ENCODE measurements at places on chromosomes 16 and 17.

DNA sequence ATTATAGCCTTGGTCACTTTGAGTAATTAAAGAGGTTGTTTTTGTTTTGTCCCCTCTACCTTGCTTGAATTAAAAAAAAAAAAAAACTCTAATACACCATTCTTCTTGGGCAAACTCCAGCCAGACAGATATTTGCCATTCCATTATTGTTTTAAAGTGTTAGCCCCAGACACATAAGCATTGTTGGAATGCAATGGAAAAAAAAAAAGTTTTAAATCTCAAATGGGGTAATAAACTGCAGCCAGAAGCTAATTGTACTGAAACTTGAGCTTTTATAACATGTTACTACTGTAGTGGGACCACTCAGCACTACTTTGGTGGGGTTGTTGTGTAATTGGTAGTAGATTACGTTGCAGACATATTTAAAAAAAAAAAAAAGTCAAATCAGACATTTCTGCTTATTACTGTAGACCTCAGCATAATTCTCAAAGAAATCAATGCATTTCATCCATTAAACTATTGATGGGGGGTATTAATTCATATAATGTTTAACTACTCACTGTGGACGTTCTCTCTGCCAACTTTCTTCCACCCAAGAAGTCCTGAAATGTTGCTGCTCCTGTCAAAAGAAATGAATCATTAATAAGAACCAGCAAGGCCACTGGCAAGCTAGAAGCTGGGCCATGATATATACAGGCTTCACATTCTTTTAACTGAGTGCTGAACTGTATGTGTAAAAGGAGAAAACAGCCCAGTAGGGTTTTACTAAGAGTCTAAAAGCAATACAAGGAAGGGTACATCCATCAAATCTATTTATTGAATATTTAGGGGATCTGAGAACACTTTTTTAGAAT, 626.6 kb upstream of the SOX9 start:
- DNase-seq = no peak

DNA sequence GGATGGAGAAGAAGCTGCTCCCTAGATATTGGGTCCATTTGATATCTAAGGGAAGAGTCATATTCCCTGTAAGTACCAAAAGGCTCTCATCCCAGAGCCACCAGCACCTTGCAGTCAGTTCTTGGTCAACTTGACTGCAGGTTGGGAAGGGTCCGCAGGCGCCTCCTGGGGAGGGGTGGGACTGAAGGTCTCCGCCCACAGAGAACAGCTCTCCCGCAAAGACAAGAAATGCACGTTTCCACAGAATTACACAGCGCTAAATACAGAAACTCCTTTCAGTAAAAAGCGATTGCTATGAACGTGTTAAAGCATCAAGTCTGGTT, 864 bp upstream of the CTCF start:
- no peak for DNase-seq

DNA sequence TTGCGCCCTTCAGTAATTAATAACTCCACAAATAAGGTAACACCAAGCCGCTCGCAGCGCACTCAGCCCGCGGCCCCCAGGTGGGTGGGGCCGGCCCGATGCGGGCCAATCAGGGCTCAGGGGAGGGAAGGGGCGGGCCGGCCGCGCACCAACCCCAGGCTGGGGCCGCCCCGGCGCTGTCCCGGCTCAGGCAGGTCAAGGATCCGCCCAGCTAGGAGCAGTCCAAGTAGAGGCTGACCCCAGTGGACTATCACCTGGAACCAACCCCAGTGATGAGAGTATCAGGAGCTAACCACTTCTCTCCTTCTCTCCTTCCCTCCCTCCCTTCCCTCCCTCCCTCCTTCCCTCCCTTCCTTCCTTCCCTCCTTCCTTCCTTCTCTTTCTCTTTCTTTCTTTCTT, 110.8 kb downstream of the C16orf78 start:
- DNase-seq = peak; percentile 93

DNA sequence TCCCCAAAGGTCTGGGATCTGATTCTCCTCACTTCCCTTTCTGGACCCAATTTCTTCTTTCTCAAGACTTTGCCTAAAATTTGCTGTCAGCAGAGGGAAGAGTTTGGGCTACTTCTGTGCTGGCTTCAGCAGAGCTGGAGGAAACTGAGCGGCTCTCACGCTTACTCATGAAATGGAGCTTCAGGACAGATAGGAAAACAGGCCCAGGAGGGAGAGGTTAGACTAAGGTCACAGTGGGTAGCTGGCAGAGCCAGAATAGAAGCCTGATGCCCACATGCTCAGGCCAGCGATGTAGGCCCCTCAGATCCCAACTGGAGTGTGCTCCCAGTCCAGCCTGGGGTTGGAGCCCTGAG, 593 bp downstream of the SLC38A7 start:
- no peak for DNase-seq

DNA sequence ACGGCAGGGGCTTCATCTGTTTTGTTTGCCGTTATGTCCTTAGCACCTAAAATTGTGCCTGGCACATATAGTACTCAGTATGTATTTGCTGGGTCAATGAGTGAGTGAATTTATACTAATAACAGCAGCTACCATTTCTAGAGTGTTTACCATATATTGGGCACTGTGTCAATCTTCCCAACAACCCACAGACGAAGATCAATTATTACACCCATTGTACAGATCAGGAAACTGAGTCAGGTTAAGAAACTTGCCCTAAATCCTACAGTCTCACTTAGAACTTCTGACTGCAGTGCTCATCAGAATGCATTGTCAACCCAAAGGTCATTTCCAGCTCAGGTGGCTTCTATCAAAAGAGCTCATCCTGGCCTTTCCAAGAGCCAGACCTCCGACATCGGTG, 44.5 kb upstream of the MEOX1 start:
- no peak for DNase-seq

DNA sequence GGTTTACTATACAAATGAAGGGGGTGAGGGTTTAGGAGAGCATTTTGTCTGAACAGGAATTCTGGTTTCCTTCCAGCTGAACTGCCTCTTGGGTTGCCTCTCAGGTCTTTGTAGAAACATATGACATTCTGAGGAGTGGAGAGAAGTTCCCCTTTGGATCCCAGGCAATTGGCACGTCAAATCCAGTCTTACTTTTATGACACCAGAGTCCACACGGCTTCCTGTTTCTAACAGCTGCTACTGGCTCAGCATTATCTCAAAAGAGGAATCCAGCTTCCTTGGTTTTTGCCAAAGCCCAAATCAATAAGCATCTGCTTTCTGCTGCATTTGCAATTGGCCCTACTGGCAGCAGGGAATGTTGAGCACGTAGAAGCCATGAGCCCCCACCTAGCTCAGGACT, 97.6 kb upstream of the FAM20A start:
- DNase-seq = no peak

- DNase-seq = no peak
Observed at GRCh38 chr16:57482845-57483545, 3.3 kb downstream of the DOK4 start.

GRCh38 chr16:53605356-53605755, 98.3 kb downstream of the RPGRIP1L start:
- no peak for DNase-seq

DNA sequence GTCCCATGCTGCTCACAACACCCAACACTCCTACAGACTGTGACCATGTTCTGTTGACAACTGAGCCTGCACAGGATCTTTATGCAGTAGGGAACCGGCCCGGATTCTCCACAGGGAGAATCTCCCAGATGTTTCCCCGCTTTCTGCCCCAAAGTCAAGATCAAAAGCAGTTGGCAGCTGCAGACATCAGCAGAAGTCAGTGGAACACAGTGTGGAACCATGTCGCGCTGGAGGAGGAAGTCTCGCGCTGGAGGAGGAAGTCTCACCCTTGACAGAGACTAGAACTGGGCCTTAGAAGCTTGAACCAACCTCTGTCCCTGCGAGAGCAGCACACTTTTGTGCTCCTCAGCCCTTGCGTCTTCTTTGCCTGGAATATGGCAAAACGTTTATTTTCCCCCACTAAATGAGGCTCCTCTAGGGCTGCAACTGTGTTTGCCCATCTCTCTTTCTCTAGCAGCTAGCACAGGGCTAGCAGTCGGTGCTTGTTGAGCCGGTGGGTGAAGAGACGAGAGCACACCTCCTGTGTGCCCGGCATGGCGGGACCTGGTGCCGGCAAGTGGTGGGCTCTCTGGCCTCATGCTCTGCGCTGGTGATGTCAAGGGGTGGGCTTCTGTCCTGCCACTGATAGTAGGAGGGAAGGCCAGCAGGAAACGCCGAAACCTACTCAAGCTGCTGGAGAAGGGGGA, 2.1 kb upstream of the MRC2 start:
- DNase-seq = no peak

DNA sequence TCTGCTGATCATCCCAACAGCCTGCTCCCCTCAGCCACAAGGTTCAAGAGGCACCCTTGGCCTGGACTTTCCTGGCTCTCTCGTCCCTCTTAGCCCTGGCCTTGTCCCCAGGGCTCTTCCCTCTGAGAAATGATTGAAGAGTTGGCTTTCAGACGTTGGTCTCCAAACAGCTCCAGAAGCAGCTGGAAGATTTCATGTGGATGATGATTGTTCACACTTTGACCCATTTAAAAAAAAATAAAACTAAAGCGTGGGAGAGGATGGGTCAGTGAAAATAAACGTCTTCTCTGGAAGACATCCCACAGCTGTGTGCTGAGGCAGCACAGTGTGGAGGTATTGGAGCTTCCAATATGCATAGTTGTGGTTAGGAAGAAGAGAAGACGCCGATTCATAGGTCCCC, 54.7 kb upstream of the CDH11 start:
- no peak for DNase-seq

DNA sequence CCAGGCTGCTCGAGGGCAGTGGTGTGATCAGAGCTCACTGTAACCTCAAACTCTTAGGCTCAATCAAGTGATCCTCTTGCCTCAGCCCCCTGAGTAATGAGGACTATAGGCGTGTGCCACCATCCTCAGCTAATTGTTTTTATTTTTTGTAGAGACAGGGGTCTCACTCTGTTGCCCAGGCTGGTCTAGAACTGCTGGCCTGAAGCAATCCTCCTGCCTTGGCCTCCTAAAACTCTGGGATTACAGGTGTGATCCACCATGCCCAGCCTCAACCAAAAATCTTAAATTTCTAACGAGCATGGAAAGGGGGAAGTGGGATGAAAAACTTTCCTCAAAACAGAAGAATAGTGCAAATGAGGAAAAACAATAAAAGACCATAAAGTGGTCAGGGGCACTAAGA, 92.8 kb downstream of the CDC27 start:
- no peak for DNase-seq

DNA sequence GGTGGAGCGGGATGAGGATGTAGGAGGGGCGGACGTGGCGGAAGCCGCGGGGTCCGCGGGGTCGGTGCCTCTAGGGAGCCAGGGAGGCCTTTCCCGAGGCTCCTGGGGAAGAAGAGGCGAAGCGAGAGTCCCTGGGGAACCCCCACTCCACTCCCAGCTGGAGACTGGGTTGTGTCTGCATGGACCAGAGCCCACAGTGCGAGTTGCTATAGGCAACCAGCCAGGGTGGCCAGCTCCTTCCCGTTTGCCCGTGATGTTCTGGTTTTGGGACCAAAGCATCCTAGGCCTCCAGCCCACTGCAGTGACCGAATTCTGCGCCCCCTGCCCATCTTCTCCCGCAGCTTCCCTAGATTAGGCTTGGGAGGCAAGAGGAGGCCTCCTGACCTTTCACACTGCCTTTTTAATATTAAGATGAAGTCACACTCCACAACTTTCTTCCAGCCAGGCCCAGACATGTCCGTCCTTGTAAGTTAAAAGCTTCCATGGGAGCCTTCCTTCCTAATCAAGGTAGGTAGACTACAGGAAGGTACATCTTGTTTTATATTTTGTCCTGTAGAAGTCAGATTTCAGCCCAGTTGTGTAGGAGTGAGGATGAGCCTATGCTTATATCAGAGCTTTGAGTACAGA, 469 bp downstream of the AMZ2 start:
- no peak for DNase-seq

GRCh38 chr17:80815151-80815681, 176.4 kb upstream of the CHMP6 start:
- DNase-seq = no peak

- DNase-seq = no peak
Observed at GRCh38 chr16:15607700-15608396, 35.1 kb downstream of the MARF1 start.

DNA sequence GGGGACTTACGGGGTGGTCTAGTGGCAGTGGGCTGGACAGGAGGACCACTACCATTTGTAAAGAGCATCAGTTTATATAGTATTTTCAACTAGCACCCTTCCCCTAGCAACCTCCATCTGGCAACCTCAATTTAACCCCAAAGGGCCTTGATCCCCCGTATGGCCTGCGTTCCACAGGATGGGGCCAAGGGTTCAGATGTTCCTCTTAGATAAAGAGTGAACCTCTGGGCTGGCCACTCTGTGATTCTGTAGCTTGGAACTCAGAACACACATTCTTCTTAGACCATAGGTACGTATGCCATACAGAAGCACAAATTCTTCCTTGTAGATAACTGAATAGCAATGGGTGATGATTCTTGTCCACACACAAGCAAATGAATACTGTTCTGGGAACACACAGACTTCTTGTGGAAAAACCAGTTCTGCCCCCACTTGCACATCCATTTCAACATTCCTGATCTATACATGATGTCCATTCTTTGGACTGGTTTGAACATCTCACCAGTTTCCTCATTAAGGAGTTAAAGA, 1.9 kb upstream of the GGA2 start:
- DNase-seq = no peak

- DNase-seq = peak; percentile 23
Observed at GRCh38 chr16:68592466-68593337, 52.4 kb upstream of the CDH3 start.

All from germinal center (tissue), 1 donor.